Activated CD8-positive, alpha-beta memory T cell treated with anti-CD3 and anti-CD28 coated beads for 1 hour (primary cell): ENCODE measurements at places on chromosomes 6 and 20.

- no peak for DNase-seq
Observed at GRCh38 chr6:11917951-11918738, 94.0 kb upstream of the HIVEP1 start.

- DNase-seq: no peak
Observed at GRCh38 chr6:100311707-100312251, 152.9 kb downstream of the SIM1 start.

DNA sequence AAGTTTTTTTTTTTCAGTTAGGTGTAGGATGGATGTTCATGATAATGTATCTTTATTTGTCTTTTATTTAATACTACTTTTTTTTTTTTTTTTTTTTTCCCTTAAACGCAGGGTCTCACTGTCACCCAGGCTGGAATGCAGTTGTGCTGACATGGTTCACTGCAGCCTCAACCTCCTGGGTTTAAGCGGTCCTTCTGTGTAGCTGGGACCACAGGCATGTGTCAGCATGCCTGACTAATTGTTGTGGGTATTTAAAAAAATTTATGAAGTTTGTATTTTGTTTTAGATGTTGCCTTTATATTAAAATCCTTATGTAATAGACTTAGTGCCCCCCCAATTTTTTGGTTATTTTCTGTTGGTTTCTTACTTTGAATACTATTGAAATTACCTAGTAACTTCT is 42.6 kb downstream of the NCOA3 start:
- DNase-seq: no peak

DNA sequence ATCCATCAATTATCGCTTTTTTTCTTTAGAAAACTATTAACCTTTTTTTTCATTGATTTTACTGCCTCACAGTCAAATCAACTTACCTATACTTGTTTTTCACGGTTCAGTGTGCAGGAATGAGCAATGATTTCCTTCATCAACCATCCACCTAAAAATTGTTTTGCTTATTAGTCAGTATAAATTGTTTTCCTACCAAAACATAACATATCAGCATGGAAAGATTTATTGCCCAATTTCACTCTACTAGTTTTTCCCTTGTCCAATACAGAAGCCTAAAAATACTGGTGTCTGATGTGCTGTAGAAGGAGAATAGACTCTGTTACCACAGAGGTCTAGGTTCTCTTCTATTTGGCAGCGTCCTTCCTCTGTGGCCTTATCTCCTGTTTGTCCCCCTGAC is 558.2 kb upstream of the CITED2 start:
- DNase-seq: no peak

GRCh38 chr6:33857093-33857931 is 53.5 kb upstream of the MLN start:
- no peak for DNase-seq

DNA sequence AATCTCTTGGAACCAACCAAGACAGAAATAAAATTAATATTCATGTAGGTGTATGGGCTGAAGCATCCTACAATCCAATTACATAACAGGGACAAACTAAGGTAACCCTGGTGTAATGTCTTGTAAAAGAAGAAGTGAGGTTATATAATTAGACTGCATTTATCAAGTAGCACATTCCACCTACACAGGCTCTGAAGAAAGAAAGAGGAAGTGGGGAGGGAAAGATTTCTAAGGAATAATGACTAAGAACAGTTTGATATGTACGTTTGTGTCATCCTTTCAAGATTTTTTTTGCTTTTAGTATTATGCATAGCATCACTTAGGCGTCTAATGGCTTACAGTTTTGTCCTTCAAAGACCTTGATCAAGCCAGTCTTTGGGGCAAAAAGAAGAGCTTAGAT is 139.7 kb downstream of the PLCB1 start:
- no peak for DNase-seq
